Activated CD4-positive, alpha-beta T cell treated with anti-CD3 and anti-CD28 coated beads, Interleukin-2, amount 50 U/mL, for 4 hours (primary cell): ENCODE measurements at places on chromosomes 2 and 18.

- DNase-seq = no peak
Observed at GRCh38 chr2:158130832-158131473, 29.3 kb downstream of the UPP2 start.

DNA sequence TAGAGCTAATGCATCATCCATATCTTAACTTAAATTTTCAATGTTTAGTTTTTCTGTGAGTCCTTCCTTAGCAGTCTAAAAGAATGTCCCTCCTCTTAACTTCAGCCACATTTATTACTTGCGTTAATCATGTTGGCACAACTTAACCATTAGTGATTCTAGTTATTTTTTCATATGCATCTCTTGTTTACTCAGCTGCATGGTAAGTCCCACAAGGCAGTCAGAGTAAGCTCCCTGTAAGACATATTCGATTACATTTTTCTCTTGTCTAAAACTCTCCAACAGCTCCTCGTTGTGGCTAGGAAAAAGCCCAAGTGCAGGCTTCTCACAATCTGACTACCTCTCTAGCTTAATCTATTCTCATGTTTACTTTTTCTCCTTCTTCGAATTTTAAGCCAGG lies 2045.3 kb upstream of the PIK3C3 start:
- no peak for DNase-seq

- no peak for DNase-seq
Observed at GRCh38 chr2:85009019-85009618, 38.2 kb downstream of the KCMF1 start.

DNA sequence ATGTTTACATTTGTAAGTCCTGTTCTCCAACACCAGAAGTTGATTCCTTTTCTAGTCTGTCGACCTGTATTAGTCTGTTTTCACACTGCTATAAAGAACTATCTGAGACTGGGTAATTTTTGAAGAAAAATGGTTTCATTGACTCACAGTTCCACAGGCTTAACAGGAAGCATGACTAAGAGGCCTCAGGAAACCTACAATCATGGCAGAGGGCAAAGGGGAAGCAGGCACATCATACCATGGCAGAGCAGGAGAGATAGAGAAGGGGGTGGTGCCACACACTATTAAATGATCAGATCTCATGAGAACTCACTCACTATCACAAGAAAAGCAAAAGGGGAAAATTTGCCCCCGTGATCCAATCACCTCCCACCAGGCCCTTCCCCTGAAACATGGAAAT lies 112.8 kb upstream of the MAP3K20 start:
- no peak for DNase-seq

GRCh38 chr2:122980671-122981070 lies 1044.4 kb upstream of the CNTNAP5 start:
- DNase-seq = no peak

DNA sequence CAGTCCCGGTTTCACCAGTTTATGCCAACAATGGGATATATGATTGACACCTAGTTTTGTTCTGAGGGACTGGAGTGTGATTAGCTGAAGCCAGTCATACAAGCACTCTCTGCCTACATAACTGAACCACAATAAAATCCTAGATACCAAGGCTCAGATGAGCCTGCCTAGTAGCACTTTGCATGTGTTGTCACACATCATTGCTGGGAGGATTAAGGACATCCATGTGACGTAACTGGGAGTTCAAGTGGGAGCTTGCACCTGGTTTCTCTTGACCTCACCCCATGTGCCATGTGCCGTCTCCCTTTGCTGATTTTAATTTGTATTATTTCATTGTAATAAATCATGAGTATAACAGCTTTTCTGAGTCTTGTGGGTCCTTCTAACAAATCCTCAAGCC lies 90.3 kb downstream of the TMEM163 start:
- no peak for DNase-seq

GRCh38 chr2:157466764-157467163 lies 22.9 kb upstream of the CYTIP start:
- peak; percentile 20 for DNase-seq

DNA sequence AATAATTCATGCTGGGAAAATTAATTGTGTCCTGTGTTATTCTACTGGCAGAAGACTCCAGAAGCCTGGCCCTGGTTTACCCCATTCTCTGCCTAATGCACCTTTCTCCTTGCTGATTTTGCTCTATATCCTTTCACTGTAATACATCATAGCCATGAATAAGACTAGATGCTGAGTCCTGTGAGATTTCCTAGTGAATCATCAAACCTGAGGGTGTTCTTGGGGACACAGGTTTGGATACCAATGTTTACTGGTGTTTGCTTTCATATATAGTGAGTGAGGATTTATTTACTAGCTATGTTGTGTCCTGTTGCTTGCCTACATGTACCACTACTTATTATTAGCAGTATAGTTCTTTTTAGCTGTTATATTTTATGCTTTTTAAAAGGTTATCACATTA lies 6.5 kb downstream of the METTL5 start:
- DNase-seq = no peak

GRCh38 chr2:109230941-109231420 lies 102.0 kb downstream of the SH3RF3 start:
- no peak for DNase-seq

DNA sequence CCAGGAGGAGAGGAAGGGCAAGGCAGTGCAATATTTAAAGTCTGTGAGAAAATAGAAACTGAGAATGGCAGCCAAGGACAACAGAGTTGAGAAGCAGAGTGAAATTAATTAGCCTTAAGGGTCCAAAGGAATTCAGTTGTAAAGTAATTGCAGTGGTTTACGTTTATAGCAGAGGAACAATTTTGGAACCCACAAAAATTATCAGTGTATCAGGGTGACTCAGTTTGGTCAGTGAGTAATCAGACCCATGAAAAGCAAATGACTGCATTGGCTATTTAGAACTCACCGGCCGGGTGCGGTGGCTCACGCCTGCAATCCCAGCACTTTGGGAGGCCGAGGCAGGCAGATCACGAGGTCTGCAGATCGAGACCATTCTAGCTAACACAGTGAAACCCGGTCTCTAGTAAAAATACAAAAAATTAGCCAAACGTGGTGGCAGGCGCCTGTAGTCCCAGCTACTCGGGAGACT lies 245.8 kb upstream of the SLC39A10 start:
- no peak for DNase-seq

DNA sequence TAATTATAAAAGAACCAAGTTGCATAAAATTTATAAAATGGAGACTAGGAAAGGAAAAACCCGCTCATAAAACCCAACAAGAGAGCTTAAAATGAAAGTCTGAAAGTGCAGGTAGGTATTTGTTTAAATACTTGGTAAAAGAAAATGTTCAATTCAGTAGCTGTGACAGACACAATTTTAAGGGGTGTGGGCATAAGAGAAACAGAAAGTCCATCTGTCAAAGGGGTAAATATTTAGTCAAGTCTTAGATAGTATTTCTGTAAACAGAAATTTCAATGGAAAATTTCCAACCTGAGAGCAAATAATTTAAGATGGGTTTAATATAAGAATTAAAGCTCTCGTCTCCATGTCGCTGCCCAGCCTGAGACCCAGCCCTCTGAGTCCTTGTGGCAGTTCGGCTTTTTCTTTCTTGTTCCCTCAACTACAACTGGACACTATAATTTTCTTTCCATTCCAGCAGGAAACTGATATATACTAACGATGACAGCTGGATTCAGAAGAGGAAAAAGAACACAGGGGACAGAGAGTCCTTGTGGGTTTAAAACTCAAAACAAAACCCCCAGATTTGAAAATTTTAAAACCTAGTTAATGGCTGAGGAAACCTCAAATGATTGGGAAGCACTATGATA lies 88.0 kb upstream of the ZFP36L2 start:
- DNase-seq = no peak

DNA sequence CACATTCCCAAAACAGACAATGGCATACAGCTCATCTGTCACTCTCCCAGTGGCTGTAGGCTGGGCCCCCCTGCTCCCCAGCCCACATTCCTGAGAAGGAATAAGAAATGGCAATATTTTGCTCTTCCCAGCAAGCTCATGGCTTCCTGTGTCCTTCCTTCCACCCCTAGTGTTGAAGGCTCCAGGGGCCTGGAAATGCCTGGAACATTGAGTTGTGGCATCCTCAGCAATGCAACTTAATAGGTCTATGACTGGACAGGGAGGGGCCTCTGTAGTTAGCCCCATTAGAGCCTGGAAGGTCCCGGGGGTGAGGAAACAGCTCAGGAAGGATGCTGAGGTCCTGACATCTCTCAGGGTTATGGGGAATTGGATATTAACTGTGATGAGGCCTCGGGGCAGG lies 3.3 kb downstream of the KIF3C start:
- DNase-seq = no peak

DNA sequence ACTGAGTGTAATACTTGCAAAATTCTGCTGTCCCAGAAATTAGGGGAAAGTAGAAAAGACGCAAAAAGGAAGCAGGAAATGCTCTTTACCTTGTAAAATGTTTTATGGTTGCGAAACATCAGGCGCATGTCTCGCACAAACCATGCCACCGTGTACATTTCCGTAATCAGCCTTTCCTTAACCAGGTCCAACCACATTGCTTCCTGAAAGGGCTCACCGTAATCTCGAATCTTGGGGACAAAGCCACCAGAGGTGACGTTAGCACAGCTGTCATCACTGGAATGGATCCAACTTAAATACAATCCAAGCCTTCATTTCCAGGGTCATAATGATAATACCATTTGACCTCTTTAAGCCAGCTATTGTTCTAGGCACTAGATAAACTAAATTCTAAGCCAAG lies 49.3 kb downstream of the SP110 start:
- DNase-seq = no peak

GRCh38 chr2:54052825-54053718 lies 62.3 kb upstream of the ACYP2 start:
- DNase-seq = no peak

GRCh38 chr2:186129767-186130581 lies 356.1 kb upstream of the ZC3H15 start:
- no peak for DNase-seq

- DNase-seq = peak; percentile 4
Observed at GRCh38 chr18:44895176-44895798, 214.6 kb downstream of the SETBP1 start.

GRCh38 chr18:55637204-55637603 lies 49.2 kb upstream of the TCF4 start:
- no peak for DNase-seq

DNA sequence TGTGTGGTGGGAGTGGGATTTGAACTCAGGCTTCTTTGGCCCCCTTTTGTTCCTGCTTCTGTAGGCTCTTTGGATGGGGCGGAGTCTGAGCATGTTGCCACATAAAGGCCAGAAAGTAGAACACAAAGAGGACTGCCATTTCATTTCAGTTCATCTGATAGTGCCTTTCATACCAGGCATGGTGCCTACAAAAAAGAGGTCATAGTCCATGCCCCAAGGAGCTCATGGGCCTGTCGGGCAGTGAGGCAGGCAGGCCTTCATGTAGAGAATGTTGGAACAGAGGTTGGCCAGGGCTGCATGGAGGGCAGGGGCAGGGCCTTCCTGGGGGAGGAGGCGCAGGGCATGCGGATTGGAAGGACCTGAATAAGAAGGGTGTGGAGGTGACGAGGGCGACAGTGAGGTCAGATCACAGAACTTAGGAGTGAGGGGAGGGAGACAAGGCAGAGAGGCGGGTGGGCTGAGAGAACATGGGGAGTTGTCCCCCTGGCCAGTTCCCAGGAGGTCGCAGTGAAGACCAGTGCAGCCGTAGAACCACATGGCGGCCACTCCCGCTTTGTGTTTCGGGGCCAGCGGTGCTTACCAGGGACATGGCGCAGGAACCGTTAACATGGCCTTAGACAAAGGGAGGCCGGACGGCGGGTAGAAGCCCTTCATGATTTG lies 49.1 kb downstream of the ITGB1BP1 start:
- DNase-seq = no peak
